IPS-NIHi11 (cell line): ENCODE measurements at places on chromosomes 12 and 14.

DNA sequence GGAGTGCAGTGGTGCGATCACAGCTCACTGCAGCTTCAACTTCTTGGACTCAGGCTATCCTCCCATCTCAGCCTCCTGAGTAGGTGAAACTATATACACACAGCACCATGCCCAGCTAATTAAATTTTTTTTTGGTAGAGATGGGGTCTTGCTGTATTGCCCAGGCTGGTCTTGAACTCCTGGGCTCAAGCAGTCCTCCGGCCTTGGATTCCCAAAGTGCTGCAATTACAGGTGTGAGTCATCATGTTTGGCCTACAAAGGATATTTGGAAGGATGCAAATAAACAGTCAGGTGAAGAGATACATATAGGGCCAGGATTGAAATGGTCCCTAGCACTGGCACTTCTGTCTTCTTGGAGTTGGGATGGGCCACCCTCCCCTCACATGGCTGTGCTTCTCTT lies 23.9 kb downstream of the RCOR1 start:
- no peak for DNase-seq

DNA sequence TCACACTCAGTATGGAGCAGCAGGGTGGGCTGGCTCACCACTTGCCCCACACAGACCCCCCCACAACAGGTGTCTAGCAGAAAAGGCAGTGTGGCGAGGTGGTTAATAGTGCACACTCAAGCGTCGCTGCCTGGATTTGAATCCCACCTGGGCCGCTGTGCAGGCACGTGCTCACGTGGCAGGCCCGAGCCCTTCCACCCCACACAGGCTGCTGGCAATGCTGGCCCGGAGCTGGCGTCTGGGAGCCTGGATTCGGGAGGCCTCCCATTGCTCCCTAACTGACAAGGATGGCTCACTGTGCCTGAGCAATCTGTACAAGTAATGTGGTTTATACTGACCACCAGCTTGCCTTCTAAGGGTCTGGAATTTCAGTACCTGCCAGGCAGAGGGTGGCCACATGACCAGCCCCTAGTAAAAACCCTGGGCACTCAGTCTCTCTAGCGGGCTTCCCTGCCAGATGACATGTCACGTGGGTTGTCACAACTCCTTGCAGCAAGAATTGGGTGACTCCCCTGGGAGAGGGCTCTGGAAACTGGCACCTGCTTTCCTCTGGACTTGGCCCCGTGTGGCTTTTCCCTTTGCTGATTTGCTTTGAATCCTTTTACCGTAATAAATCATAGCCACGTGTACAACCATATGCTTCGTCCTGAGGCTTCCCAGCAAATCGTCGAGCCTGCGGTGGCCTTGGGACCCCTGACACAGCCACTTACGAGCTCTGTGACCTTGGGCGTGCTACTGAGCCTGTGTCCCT lies 72.8 kb downstream of the SCARB1 start:
- DNase-seq: no peak

DNA sequence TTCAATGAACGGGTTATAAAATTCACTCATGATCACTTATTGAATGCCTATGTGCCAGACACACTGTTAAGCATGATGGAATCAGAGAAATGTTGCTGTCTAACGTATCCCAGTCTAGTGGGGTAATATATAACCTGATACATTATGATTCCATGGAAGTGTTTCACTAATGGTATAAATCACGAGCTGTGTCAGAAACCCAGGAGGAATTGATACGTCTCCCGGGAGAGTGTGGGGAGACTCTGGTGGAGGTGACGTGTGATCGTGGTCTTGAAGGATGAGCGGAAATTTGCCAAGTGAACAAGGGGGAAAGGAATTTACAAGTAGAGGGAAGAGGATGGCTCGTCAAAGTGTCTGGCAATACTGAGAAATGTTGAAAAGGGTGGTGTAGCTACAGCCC lies 26.5 kb downstream of the MANSC1 start:
- DNase-seq: no peak

GRCh38 chr14:73662487-73662943 lies 17.7 kb downstream of the DNAL1 start:
- DNase-seq: peak; percentile 22

GRCh38 chr14:83556746-83557453 lies 1973.0 kb upstream of the FLRT2 start:
- DNase-seq: no peak

DNA sequence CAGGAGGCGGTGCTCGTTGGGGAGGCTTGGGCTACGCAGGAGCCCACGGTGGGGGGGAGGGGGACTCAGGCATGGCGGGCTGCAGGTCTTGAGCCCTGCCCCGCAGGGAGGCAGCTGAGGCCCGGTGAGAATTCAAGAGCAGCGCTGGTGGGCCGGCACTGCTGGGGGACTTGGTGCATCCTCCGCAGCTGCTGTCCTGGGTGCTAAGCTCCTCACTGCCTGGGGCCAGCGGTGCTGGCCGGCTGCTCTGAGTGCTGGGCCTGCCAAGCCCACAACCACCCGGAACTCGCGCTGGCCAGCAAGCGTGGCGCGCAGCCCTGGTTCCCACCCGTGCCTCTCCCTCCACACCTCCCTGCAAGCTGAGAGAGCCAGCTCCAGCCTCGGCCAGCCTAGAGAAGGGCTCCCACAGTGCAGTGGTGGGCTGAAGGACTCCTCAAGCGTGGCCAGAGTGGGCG lies 3.2 kb downstream of the METTL25 start:
- no peak for DNase-seq

- DNase-seq: no peak
These were observed 39.4 kb upstream of the TMPRSS12 start for GRCh38 chr12:50803230-50803875.

GRCh38 chr12:67925077-67925476 lies 64.2 kb upstream of the IFNG-AS1 start:
- DNase-seq: no peak

DNA sequence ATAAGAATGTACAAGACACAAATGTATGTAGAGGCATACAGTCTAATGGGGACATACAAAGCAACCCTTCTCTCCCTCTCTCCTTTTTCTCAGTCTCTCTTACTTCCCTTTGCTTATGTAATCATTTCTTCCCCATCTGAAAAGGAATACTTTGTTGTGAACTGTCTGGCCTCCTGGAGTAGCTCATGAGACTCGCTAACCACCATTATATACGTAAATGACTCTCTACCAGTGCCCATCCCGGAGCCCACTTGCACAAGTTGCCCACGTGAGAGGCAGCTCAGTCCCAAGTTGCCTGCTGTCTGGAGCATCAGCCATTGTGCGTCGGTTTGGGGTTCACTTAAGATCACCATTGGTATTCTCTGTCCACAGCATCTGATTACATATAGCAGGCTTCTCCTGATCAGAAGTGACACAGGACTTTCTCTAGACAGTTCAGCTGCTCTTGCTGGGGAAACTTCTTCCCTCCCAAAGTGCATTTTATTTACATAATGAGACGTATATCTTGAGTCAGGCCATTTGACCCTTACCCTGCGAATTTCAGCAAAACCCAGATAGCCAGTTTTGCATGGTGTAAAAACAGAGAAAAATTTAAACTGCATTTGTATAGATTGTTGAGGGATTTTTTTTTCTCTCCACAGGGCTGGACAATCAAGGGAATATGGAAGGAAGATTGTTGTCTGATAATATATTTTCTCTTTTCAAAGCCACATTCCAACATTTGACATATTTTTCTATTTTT lies 220.7 kb upstream of the EGLN3 start:
- no peak for DNase-seq

GRCh38 chr14:34344318-34344717 lies 117.7 kb downstream of the SPTSSA start:
- no peak for DNase-seq

GRCh38 chr12:120588948-120589930 lies 8.0 kb upstream of the POP5 start:
- DNase-seq: no peak

- no peak for DNase-seq
These were observed 501.2 kb downstream of the PCNX1 start for GRCh38 chr14:71408362-71409030.

- no peak for DNase-seq
These were observed 1562.4 kb downstream of the AACS start for GRCh38 chr12:126627596-126627995.

DNA sequence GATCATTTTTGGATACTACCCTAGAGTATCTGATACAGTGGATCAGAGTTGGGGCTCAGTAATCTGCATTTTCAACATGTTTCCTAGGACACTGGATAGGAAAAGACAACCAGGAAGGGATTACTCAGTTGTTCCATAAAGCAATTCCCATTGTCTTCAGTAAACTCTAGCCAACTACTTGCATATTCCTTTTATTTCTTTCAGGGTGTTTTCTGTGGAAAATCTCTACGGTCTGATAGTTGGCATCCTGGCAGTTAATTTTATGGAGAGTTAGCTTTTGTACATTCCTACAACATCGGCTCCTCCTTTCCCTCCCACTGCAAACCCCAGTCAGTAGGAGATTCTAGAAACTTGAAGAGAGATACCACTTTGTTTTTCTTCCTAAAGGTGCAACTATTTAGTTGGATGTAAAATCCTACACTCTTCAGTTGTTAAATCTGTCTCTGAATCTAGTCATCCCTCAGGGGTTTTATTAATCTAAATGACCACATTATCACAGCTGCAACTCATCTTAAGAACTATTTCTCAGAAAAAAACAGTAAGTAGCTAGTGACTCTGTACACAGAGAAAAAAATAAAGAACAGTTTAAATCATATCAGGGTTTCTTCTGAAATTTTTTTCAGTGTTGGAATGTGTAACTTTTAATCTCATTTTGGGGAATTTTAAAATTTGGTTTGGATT lies 103.9 kb downstream of the PDE3A start:
- no peak for DNase-seq

- no peak for DNase-seq
These were observed 206.9 kb upstream of the AMIGO2 start for GRCh38 chr12:47286676-47287075.

GRCh38 chr14:72636094-72636493 lies 257.8 kb downstream of the DPF3 start:
- DNase-seq: no peak

DNA sequence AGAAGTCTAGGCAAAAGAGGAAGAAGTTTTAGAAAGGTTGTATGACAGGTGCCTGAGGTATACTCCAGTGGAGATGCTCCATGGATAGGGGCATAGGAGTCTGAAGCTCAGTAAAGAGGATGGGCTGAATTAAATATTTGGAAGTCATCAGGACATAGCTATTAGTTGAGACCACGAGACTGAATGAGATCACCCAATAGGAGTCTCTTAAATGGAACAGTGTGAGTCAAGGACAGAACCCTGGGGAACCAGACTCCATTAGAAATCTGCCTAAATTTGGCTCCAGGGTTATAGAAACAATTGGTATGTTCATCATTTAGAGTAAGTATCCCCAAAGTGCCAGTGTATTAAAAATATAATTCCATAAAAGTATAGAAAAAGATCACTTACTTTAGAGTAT lies 172.6 kb downstream of the PRKCH start:
- no peak for DNase-seq

DNA sequence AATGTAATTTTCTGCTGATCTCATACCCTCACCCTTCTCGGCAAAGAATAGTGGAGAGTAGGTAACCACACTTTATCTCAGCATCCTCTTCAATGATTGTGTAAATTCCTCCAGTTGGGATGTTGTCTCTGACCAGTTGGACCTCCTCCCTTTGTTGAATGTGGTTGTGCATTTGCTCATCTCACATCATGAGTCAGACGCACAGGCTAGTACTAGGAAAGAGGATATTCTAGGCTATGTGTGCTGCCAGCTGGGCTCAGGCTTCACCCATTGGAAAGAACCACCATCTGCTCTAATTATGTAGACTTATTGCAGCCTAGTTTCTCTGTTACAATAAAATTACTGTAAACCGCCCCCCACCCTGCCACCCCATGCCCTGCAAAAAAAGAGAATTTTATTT lies 90.3 kb downstream of the LMO3 start:
- DNase-seq: no peak

DNA sequence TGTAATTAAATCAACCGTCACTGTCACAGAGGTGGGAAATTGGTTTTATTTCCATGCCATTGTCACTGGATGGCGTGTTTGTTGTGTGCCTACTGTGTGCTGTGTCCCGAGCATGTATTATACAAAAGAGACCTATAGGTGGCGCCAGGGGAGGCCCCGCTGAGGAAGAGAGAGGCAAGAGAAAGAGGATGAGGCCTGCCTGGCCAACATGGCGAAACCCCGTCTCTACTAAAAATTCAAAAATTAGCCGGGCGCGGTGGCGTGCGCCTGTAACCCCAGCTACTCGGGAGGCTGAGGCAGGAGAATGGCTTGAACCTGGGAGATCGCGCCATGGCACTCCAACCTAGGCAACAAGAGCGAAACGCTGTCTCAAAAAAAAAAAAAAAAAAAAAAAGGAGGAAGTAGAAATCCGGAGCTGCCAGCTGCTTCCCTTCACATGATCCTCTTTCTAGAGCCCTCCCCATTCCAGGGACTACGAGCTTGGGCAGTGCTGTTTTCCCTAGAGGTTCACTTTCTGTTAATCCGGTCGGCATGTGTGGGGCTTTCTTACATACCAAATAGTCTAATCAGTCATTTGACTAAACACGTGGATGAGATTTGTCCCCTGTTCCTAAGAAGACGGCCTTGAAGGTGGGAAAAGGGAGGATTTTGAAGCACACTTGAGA lies 6.4 kb upstream of the CCDC175 start:
- DNase-seq: peak; percentile 57

DNA sequence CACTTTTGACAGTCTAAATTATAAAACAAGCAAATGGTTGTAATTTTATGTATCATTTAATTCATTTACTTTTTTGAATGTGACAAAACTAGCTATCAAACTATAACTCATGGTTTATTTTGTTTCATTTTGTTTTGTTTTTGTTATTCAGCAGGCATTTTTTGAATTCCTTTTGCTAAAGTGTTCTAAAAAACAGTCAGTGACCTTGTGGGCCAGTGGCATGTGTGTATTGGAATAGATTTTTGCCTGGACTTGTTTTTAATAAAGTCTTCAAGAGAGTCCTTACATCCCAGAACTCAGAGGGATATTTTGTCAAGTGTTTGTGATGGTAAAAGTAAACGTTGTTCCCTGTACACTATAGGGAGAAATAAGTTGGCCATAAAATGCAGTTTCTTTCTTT lies 369.7 kb upstream of the SYT1 start:
- DNase-seq: no peak

DNA sequence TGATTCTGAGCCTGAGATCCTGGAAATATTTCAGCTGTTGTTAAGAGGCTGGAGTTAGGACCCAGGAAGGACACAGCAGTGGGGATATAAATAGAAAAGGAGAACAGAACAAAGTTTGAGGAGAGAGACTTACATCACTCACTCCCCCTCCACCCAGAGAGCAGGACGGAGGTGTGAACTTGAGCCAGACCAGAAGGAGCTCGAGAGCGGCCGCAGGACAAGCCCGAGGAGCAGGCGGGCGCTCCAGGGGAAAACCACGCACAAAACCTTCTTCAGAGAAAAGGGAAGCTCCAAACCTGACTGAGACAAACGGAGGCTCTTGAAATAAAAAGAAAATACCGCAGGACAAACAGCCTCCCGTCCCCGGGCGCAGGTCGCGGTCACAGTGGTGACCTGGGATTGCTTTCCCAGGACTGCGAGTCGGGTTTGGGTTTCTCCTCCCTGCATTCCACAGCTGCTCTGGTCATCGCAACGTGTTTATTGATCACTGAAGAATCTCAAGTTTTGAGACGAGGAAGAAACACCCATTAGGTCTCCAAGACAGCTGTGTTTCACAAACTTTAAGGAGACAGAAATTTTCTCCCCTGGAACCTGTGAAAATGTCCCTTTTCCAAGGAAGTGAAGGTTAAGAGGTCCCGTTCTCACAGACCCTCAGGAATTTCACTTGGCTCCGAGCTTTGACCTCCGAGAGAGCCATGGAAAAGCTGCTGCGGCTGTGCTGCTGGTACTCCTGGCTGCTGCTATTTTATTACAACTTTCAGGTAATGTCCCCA lies at the start of gene ADGRD1:
TSS of gene ADGRD1 (plus strand) at position 137 of the 773 bp plus-strand sequence. CDS start at position 696, 559 bp downstream.
- DNase-seq: peak; percentile 49
